Uterus (tissue), 4 donors: ENCODE measurements at places on chromosomes 3 and 15. TPM values are rescaled to one million over a fixed set of nuclear protein-coding genes. Genes with fewer than 3 reads are reported as not detected.

Gene GCSAM
- not detected for total RNA-seq

GRCh38 chr3:181302960-181303359 lies 313.4 kb upstream of the DNAJC19 start:
- no peak overlapping the region for H3K4me3 ChIP-seq
- H3K27ac ChIP-seq, result no peak overlapping the region
- no peaks in the 10 kb centered on the region for H3K36me3 ChIP-seq
- H3K27me3 ChIP-seq, result no peaks in the 10 kb centered on the region
- DNase-seq, result no peak
- H3K4me1 ChIP-seq, result no peaks in the 10 kb centered on the region

GRCh38 chr3:50365080-50365841 lies 5.9 kb upstream of the TMEM115 start:
- H3K4me1 ChIP-seq, result peaks cover 6% of the 10 kb centered on the region
- H3K27ac ChIP-seq, result peak overlapping the region; percentile 30
- peak overlapping the region; percentile 64 for H3K4me3 ChIP-seq
- DNase-seq, result peak; percentile 86
- no peaks in the 10 kb centered on the region for H3K36me3 ChIP-seq
- no peaks in the 10 kb centered on the region for H3K27me3 ChIP-seq

GRCh38 chr15:98231696-98232440 lies 271.4 kb downstream of the ARRDC4 start:
- DNase-seq, result no peak
- no peaks in the 10 kb centered on the region for H3K36me3 ChIP-seq
- H3K27ac ChIP-seq, result no peak overlapping the region
- H3K27me3 ChIP-seq, result no peaks in the 10 kb centered on the region

Gene CCR9
- 0.14 TPM for total RNA-seq

- peak overlapping the region; percentile 65 for H3K4me3 ChIP-seq
- H3K4me1 ChIP-seq, result no peaks in the 10 kb centered on the region
- no peaks in the 10 kb centered on the region for H3K36me3 ChIP-seq
Observed at GRCh38 chr15:63601026-63601703, 4.0 kb downstream of the FBXL22 start.

GRCh38 chr15:62929000-62929357 lies 113.6 kb upstream of the TPM1 start:
- H3K4me1 ChIP-seq, result no peaks in the 10 kb centered on the region
- H3K36me3 ChIP-seq, result no peaks in the 10 kb centered on the region
- H3K27me3 ChIP-seq, result no peaks in the 10 kb centered on the region
- no peak overlapping the region for H3K4me3 ChIP-seq

Gene FILIP1L
- 99.1 TPM for total RNA-seq

- peak overlapping the region; percentile 51 for H3K27ac ChIP-seq
- peaks cover 4% of the 10 kb centered on the region for H3K4me1 ChIP-seq
- no peak overlapping the region for H3K4me3 ChIP-seq
- H3K36me3 ChIP-seq, result no peaks in the 10 kb centered on the region
- no peak for DNase-seq
- H3K27me3 ChIP-seq, result no peaks in the 10 kb centered on the region
Observed at GRCh38 chr3:4827767-4828166, 151.5 kb upstream of the BHLHE40 start.

DNA sequence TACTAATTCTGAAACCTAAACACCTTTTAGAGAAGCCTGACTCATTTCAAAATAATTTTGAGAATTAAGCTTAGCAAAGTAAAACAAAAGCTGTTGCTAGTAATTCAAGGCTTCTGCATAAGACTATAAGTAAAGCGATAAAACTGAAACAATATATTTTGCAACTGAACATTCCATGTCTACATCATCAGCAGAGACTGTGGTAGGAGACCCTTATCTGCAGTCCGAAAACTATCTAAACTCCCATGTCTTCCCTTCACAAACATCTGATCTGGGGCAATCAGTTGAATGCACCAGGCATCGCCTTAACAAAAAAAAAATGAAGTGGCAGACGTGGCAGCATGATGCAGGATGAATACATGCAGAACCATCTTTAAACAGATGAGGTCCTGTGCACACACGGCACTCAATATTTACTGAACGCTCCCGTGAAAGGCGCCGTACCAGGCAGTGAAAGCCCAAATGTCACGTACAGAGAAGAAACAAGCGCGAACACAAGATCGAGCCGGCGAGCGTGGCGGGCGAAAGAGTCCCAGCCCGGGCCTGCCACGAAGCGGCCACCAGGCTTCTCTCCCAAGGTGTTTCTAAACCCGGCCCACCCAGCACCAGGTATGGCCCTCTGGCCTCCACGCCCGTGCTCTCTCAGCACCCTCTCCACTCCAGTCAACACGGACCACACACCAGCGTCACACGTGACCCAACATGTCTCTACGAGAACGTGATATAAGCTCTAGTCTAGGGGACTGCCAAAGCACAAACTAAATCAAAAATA lies 63.0 kb downstream of the CHSY1 start:
- no peaks in the 10 kb centered on the region for H3K36me3 ChIP-seq
- H3K4me3 ChIP-seq, result peak overlapping the region; percentile 28
- no peak for DNase-seq
- peak overlapping the region; percentile 73 for H3K27ac ChIP-seq
- no peaks in the 10 kb centered on the region for H3K27me3 ChIP-seq

Gene EFCAB12
- not detected for total RNA-seq

- no peaks in the 10 kb centered on the region for H3K4me1 ChIP-seq
- H3K36me3 ChIP-seq, result no peaks in the 10 kb centered on the region
- no peak overlapping the region for H3K4me3 ChIP-seq
- no peak for DNase-seq
Observed at GRCh38 chr3:37295925-37296324, 121.5 kb upstream of the LRRFIP2 start.

Gene BRK1
- total RNA-seq, result 130 TPM

Gene GOLGA8J
- not detected for total RNA-seq

GRCh38 chr15:69973102-69973714 lies 124.5 kb downstream of the TLE3 start:
- H3K4me1 ChIP-seq, result no peaks in the 10 kb centered on the region
- DNase-seq, result no peak
- H3K27me3 ChIP-seq, result no peaks in the 10 kb centered on the region
- H3K4me3 ChIP-seq, result no peak overlapping the region

Gene CTXND1
- not detected for total RNA-seq

Gene UBXN7
- total RNA-seq, result 85.0 TPM

DNA sequence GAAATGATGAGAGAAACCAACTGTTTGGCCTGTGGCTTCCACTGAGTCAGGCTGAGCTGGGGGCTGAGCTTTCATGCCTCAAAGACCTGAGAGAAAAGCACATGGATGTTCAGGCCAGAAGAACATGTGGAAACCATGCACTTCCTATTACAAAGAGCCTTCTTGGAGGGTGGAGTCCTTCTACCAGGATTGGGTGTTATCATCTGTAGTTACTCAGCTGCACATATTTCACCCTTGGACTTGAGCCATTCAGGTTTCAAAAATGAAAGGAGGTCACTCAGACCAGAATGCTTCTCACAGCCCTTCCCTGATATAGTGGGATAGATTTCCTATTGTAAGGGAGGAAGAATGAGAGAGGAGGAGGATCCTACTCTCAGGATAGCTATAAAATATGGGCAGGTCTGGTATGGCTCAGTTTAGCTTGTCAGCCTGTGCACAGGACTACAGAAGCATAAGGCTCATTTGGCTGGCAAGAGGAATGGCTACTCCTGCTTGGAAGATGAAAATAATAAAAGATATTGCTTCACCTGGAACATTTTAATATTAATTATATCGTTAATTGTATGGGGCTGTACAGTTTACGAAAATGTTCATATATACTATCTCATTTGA lies 173.6 kb upstream of the TMC3 start:
- no peak overlapping the region for H3K27ac ChIP-seq
- no peaks in the 10 kb centered on the region for H3K36me3 ChIP-seq
- no peaks in the 10 kb centered on the region for H3K4me1 ChIP-seq
- DNase-seq, result peak; percentile 45

Gene AP4E1
- total RNA-seq, result 4.1 TPM

DNA sequence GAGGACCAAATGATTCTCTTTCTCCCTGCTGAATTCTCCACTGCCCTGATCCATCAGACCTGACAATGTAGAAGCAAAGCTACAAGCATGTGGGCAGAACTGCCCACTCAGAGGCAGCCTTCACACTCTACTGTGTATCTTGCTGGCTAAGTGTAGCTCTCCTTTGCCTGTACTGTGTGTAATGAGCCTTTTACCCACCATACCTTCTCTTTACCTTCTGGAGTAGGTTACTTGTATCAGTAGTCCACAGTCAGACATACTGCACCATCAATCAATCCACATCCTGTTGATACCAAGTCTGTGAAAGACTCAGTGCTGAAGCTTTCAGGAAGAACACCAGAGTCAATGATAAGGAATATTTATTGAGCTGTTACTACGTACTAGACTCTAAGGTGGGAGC lies 440.7 kb upstream of the ARHGEF26 start:
- no peaks in the 10 kb centered on the region for H3K4me1 ChIP-seq
- no peaks in the 10 kb centered on the region for H3K36me3 ChIP-seq
- H3K27ac ChIP-seq, result no peak overlapping the region
- no peaks in the 10 kb centered on the region for H3K27me3 ChIP-seq

GRCh38 chr3:136932523-136932922 lies 25.3 kb upstream of the IL20RB start:
- DNase-seq, result no peak
- no peaks in the 10 kb centered on the region for H3K36me3 ChIP-seq
- H3K27ac ChIP-seq, result peak overlapping the region; percentile 13
- no peak overlapping the region for H3K4me3 ChIP-seq
- H3K4me1 ChIP-seq, result peaks cover 8% of the 10 kb centered on the region

DNA sequence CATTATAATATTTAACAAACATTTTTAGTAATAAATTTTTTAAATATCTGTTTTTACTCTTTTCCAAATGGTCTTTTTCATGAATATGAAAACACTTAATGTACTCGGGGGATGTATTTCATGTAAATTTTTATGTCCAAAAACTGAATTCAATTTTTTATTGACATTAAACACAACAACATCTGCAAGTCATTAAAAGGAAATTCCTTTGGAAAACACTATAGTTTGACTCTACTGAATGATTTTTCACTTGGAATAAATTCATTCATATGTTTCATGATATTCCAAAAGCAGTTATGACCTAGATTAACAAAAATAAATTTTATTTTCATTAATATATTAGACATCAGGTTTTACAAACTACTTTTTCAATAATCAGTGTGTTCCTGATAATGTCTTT lies 239.8 kb upstream of the AGTR1 start:
- no peaks in the 10 kb centered on the region for H3K27me3 ChIP-seq
- H3K4me1 ChIP-seq, result no peaks in the 10 kb centered on the region
- no peaks in the 10 kb centered on the region for H3K36me3 ChIP-seq

Gene CLDN18
- total RNA-seq, result not detected

- H3K4me1 ChIP-seq, result no peaks in the 10 kb centered on the region
- no peak for DNase-seq
- no peaks in the 10 kb centered on the region for H3K36me3 ChIP-seq
- H3K27ac ChIP-seq, result no peak overlapping the region
- H3K27me3 ChIP-seq, result no peaks in the 10 kb centered on the region
Observed at GRCh38 chr3:29926378-29926777, 645.5 kb downstream of the RBMS3 start.
